Activated CD8-positive, alpha-beta T cell treated with anti-CD3 and anti-CD28 coated beads, Interleukin-2, amount 10 ng/mL, durations not matched to agents 7 days and 5 days (primary cell): ENCODE measurements at places on chromosomes 7 and 10.

DNA sequence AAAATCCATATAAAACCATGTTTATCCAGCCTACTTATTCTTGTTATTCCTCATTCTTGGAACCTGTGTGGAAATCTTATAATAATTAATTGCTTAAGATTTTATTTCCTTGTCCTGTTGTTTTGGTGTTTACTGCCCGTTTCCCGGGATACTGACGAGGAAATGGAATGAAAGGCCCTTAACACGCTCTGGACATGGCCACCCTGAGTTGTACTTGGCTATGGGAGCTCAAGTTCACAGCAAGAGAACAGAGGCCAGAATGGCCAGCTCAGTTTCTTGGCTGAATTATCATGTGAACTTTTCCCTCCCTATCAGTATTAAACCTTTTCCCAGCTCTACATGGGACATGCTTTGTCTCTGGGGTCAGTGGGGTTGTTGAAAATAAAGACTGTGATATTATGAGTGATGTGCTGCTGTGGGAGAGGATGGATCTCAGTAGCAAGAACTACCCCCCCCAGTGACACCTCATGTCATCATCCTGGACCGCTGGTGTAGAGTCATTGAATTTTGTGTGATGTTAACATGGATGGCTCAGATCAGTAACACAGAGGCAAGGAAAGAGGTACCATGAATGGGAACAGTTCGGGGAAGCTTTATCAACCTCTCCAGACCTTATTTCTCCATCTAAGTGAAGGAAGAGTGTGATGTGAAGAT, 87.0 kb upstream of the IGFBP3 start:
- no peak for DNase-seq

- no peak for DNase-seq
Observed at GRCh38 chr10:13053794-13054462, 46.0 kb upstream of the OPTN start.

DNA sequence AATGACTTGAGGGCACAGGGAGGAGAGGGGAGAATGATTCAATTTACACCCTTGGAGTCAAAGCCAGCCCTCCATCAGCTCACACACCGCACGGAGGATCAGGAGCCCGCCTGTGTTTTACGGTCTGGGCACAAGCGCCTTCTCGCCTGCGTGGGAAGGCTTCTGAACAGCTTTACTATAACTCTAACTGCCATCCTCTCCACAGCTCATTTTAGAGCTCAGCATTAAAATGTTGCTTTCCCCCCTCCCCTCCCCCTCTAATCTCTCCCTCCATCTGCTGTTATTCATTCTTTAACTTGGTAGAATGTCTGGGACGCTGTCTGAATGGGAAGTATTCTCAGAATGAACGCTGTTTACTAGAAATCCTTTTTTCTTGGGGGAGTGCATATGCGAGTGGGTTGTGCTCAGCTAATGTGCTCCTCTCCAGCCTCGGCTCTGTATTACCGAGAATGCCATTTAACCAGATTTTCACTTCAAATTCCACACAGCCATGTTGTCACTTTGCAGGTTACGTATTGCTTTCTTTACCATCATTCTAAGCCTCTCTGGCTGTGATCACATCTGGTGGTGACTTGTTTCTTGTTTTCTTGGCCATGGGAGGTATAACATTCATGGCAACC, 140.1 kb downstream of the GFRA1 start:
- no peak for DNase-seq

DNA sequence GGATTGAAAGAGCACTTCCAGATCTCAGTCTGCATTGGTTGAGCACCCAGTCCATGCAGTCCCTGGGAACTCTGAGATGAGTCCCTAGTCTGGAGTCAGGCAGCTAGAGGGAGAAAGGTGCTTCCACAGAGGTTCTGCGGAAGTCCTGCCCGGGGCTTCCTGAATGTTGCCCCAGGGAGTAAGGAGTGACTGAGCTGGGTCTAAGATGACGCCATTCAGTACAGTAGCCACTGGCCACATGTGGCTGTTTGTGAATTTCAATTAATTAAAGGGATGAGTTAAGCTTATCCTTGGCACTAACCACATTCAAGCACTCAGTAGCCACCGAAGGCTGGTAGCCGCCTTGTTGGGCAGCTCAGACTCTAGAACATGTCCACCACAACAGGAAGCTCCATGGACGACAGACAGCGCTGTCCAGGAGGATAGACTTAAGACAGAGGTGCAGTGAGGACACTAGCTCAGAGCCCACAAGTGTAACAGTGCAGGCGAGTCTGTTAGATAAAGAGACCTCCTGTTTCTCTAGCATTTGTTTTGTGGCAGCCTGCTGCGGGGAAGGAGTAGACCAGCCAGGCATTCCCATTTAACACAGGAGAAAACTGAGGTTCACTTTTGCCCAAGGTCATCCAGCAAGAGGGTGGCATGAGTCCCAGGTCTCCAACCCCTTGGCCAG, 101.6 kb upstream of the PPIF start:
- no peak for DNase-seq

DNA sequence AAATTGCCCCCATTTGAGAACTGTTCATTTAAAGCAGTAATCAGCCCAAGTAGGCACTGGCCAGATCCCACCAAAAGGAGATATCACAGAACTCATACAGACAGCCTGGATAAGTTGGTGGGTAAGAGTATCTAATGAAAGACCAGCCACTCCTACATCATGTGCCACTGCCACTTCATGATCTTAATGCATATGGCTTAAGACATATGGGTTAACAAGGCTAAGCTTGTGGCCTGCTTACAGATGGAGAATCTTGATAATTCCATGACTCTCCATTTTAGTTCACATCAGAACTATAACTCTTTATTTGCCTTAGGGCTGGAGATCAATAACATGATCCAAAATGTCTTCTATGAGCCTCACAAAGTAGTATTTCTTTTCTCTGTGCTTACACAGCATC, 6.8 kb upstream of the IFIT1B start:
- no peak for DNase-seq

- DNase-seq: no peak
Observed at GRCh38 chr10:4672201-4672600, 153.8 kb upstream of the AKR1E2 start.

- DNase-seq: no peak
Observed at GRCh38 chr7:15863951-15864625, 177.6 kb upstream of the MEOX2 start.

- no peak for DNase-seq
Observed at GRCh38 chr7:157405501-157405900, 68.7 kb downstream of the DNAJB6 start.

DNA sequence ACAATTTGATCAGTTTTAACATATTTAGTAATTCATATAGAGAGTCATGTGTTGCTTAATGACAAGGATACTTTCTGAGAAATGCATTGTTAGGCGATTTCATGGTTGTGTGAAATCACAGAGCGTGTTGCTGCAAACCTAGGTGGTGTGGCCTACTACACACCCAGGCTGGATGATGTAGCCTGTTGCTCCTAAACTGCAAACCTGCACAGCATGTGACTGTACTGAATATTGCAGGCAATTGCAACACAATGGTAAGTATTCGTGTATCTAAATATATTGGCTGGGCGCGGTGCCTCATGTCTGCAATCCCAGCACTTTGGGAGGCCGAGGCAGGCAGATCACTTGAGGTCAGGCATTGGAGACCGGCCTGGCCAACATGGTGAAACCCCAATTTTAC, 73.7 kb upstream of the BAIAP2L1 start:
- DNase-seq: no peak

DNA sequence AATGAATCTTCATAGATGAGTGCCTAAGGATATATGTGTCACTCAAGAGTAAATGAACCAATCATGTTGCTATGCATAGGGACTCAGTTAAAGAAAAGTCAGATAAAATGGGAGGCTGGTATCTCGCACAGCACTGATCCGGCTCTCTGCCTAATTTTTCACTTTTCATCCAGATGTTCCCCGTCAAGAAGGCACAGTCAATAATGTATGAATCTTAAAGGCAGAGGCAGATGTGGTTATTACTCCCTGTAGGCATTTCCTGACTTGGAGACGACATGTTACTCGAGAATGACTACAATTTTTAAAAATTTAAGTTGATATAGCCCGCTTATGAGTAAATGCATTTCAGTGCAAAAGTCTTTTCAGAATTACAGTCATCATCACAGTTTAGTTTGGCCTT, 113.6 kb downstream of the TBXAS1 start:
- DNase-seq: no peak

- no peak for DNase-seq
Observed at GRCh38 chr7:12146813-12147212, 64.3 kb upstream of the TMEM106B start.

GRCh38 chr10:34292675-34293074, 522.4 kb downstream of the PARD3 start:
- no peak for DNase-seq
